Stimulated activated CD4-positive, alpha-beta T cell treated with anti-CD3 and anti-CD28 coated beads, Interleukin-15, amount 100 ng/mL, for 1 hour (primary cell): ENCODE measurements at places on chromosomes 2 and 18.

GRCh38 chr2:68809324-68810240 lies 61.6 kb downstream of the BMP10 start:
- DNase-seq = no peak

DNA sequence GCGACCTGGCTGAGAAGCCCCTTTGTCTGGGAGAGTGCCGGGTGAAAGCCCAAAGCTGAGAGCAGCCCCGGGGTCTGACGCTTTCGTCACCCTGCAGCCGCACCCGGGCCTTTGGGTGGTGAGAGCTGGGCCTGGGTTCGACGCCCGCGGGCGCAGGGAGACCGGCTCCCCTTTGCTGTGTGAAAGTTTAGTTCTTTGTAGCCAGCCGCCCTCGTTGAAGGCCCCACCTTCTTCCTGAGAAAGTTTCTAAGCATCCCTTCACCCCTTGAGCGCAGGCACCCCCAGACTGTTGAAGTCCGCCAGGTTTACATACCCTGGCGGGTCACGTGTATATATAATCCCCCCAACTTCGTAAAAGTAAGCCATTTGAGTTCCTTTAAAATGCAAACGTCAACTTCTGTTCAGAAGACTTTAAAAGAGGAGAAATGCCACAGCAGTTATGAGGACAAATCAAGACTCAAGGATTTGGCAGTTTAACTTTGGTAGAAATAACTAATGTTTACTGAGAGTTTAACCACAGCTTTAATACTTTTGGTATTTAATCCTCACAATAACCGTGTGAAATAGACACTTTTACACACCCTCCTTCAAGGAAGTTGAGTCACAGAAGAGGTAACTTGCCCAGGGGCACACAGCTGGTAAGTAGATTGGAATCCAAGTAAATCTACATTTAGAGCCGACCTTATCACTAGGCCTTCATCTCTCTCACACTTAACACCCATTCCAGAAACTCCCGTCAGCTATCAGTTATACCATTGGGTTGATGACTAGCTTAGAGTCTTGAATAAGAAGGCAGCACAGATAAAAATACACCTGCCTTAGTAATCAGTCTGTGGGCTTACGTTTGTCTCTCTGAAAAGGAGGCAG lies 1.1 kb upstream of the MBOAT2 start:
- no peak for DNase-seq

GRCh38 chr2:429575-430254 lies 141.8 kb upstream of the ALKAL2 start:
- DNase-seq = no peak

DNA sequence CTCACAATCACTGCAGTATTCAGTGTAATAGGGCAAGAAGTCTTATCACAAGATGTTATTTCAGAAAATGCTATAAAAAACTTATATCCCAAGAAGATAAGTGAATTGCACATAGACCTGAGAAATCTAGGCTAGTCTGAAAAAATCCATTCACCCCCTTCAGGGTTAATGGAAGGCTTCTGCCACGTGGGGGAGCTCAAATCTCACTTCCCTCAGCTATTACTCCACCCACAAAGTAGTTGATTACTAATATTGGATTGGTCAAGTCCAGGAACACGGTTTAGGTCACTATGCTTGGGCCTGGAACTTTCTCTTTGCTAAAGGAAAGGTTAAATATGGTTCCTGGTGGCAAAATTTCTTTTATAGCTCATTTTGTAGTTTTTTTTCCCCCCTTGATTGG lies 51.2 kb upstream of the ADAM23 start:
- DNase-seq = no peak

GRCh38 chr18:51523671-51524070 lies 326.2 kb upstream of the MEX3C start:
- DNase-seq = no peak

GRCh38 chr2:217657252-217657651 lies 345.5 kb downstream of the TNS1 start:
- DNase-seq = no peak

- no peak for DNase-seq
Measured at GRCh38 chr2:197307236-197307932, 3.2 kb downstream of the ANKRD44 start.

- DNase-seq = no peak
Measured at GRCh38 chr2:45497355-45497754, 113.7 kb downstream of the SRBD1 start.

GRCh38 chr2:19893520-19894133 lies 8.2 kb downstream of the TTC32 start:
- DNase-seq = no peak

- no peak for DNase-seq
Measured at GRCh38 chr2:171346723-171347557, 86.8 kb downstream of the METTL8 start.
